ENCODE measurements at places on chromosomes 1 and 21. TPM values are rescaled to one million over a fixed set of nuclear protein-coding genes. Genes with fewer than 3 reads are reported as not detected.

DNA sequence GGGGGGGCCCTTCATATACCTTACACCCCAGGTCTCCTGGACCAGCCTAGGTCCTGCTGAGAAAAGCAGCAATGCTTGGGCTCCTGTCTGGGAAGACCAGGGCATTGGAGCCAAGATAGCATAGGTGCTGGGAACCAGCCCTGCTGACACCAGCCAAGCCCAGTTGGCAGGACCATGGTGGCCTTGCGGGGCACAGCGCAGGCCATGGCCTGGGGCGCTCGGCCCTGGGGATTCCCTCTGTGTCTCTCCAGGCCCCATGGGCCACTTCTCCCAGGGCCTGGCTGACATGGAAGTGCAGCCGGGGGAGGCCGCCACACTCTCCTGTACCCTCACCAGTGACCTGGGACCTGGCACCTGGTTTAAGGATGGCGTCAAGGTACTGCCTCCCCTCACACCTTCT is 23.3 kb downstream of the IGFN1 start:
- DNase-seq: no peak
- no peaks in the 10 kb centered on the region for H3K4me1 ChIP-seq
- no peak overlapping the region for H3K27ac ChIP-seq
- H3K36me3 ChIP-seq: no peaks in the 10 kb centered on the region
- H3K27me3 ChIP-seq: peaks cover 16% of the 10 kb centered on the region
- no peak overlapping the region for H3K4me3 ChIP-seq

CD5L gene
- total RNA-seq: not detected

DNA sequence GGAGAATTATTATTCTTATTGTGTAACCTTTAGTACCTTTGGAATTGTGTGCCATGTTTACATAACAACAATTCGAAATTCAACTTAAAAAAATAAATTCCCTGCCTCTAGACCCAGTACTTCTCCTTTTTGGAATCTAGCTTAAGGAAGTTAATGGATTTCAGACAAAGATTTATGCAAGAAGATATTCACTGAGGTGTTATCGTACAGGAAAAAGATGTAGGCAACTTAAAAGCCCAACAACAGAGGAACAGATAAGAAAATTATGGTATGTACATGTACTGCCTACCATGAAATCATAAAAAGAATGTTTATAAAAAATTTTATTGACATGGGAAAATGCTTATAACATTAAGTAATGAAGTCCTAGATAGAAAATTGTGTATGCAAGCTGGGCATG is 18.2 kb upstream of the STMN1 start:
- no peaks in the 10 kb centered on the region for H3K36me3 ChIP-seq
- peaks cover 8% of the 10 kb centered on the region for H3K27me3 ChIP-seq
- H3K4me3 ChIP-seq: no peak overlapping the region
- H3K27ac ChIP-seq: no peak overlapping the region
- H3K4me1 ChIP-seq: peaks cover 19% of the 10 kb centered on the region
- DNase-seq: no peak

DNA sequence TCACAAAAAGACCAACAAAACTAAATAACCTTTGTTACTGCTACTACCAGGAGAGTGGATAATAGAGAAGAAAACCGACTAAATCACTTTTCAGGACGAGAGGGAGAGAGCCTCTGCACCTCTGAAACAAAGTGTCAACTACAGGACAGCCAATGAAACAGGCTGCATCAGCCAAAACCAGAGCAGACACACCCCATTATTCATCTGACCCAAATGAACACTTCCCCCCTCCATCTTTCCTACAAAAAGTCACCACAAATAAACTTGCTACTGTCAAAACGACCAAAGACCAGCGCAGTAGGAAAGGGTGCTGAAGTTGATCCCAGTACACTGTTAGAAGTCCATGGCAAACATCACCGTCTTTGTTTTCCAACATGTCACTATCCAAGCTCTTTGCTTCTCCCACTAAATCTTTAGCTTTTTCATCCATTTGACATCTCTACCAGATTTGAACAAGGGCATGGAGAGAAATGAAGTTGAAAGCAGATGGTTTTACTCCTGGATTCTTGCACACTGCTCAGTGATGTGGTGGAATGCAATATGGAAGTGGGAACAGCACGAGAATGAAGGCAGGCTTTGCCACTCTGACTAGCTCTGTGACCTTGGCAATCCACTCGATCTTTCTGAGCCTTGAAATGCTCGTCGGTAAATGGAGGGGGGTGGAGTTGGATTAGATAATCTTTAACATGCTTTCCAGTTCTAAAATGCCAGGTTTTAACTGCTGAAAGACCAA is 20.5 kb downstream of the DSTYK start:
- H3K4me3 ChIP-seq: no peak overlapping the region
- no peak for DNase-seq
- peaks cover 66% of the 10 kb centered on the region for H3K4me1 ChIP-seq
